Activated CD4-positive, alpha-beta T cell treated with anti-CD3 and anti-CD28 coated beads, Interleukin-2, amount 10 ng/mL, durations not matched to agents 24 days and 14 days (primary cell): ENCODE measurements at places on chromosomes 3 and 15. TPM values are rescaled to one million over a fixed set of nuclear protein-coding genes. Genes with fewer than 3 reads are reported as not detected.

DNA sequence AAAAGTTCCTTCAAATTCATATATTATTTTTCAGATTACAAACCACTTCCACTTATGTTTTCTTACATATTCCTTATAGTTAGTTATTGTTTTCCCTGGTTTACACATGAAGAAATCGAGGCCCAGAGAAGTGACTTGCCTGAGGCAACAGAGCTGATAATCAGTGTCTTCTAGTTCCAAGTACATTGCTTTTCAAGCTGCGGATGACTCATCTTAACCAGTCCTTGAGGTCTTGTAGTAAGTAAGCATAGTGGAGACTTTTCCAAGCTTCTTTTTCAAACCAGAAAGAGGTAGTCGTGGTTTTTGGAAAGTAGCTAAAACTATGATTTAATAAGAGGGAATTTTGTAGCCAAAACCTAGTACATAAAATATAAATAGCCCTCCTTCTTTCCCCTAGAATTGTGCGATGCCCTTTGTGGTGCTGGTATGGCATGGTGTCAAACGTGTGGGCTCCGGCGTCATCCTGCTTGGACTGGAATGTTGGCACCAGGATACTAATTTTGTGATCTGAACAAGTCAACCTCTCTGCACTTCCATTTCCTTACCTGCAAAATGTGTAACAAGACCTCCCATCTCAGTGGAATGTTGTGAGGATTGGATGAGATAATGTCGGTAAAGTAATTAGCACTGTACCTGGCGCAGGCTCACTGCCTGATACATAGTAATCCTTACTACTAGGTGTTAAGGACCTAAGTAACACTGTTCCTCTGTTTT is 19.0 kb upstream of the DLG1 start:
- no peak for DNase-seq
- no peaks in the 10 kb centered on the region for H3K36me3 ChIP-seq
- no peak overlapping the region for H3K27ac ChIP-seq
- no peak overlapping the region for H3K4me3 ChIP-seq
- H3K4me1 ChIP-seq, result no peaks in the 10 kb centered on the region

KCNMB2 gene
- total RNA-seq, result not detected in 2 replicates

- H3K27me3 ChIP-seq, result no peaks in the 10 kb centered on the region
- no peak for DNase-seq
- peaks cover 22% of the 10 kb centered on the region for H3K4me1 ChIP-seq
- no peak overlapping the region for H3K4me3 ChIP-seq
Measured at GRCh38 chr3:30695302-30696061, 89.1 kb downstream of the TGFBR2 start.

- DNase-seq, result peak; percentile 64
- peaks cover 30% of the 10 kb centered on the region for H3K4me1 ChIP-seq
- H3K27me3 ChIP-seq, result no peaks in the 10 kb centered on the region
- peak overlapping the region; percentile 50 for H3K27ac ChIP-seq
Measured at GRCh38 chr15:84992157-84992944, 10.7 kb downstream of the PDE8A start.

DOCK3 gene
- 1.7 and 1.8 TPM in 2 replicates for total RNA-seq

DNA sequence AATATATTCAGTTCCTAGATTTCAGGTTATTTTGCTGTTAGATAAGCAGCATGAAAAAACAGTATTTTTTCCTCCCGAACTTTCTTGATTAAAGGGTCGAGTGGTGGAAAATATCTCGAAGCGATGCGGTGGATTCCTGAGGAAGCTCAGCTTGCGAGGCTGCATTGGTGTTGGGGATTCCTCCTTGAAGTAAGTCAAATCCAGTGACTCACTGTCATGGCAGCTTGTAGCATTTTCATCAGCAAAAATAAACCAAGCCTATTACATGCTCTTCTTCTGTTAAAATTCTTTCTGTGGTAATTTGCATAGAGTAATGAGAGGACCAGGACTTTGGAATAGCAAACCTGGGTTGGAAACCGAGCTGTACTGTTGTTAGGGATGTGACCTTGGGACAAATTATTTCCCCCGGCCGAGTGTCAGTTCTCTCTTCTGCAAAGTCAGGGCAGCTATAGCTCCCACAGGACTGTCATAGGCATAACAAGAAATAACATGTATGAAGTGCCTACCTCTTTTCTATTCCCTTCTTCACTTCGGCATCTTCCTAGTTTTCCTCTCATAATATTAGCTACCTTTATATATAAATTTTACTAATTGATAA is 75.6 kb downstream of the UBP1 start:
- no peak for DNase-seq
- H3K36me3 ChIP-seq, result no peaks in the 10 kb centered on the region
- peaks cover 10% of the 10 kb centered on the region for H3K27me3 ChIP-seq
- no peak overlapping the region for H3K4me3 ChIP-seq
- H3K4me1 ChIP-seq, result no peaks in the 10 kb centered on the region

BCHE gene
- not detected in 2 replicates for total RNA-seq

DNA sequence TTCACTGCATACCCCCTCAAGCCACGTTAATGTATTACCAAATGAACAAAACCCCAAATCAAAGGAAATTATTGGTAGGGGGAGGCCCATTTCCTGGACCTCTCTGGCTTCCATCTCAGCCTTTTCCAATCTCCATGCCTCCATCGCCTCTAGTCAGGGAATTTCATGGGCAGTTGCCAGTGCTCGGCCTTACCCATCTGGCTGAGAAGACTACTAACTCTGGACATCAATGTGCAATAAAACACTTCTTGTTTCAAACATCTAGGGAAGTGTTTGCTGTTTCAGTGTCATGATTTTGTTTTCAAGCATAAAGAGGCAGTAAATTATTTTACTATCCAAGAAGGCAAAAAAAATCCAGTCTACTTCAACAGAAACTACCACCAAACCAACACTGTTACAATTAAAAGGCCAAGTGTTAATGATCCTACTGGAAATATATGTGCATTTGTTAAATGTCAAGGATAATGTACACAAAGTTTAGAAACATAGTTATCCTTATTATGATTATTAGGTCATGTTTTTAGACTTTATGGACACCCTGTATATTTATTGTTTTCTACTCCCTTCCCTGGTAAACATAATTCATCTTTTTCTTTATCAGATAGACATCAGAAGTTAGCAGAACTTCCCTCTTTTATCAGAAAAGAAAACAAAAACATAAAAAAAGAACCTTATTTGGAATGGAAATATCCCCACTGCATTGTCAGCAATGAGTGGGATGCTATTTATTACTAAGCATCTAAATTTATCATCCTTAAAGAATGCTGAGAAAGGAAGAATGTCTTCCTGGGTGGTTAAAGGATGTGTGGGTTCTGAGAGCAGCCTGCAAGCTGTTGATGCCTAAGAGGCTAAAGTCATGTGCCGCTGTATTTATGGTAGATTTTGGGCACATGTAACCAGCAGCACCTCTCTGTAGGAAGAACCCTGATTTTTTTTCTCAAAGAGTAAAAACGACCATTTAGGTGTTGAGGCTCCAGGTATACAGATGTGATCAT is 15.2 kb downstream of the LDHAL6B start:
- H3K36me3 ChIP-seq, result peaks cover 31% of the 10 kb centered on the region
- H3K4me1 ChIP-seq, result peaks cover 6% of the 10 kb centered on the region
- no peak overlapping the region for H3K4me3 ChIP-seq
- H3K27me3 ChIP-seq, result no peaks in the 10 kb centered on the region
- peak overlapping the region; percentile 31 for H3K27ac ChIP-seq

DNA sequence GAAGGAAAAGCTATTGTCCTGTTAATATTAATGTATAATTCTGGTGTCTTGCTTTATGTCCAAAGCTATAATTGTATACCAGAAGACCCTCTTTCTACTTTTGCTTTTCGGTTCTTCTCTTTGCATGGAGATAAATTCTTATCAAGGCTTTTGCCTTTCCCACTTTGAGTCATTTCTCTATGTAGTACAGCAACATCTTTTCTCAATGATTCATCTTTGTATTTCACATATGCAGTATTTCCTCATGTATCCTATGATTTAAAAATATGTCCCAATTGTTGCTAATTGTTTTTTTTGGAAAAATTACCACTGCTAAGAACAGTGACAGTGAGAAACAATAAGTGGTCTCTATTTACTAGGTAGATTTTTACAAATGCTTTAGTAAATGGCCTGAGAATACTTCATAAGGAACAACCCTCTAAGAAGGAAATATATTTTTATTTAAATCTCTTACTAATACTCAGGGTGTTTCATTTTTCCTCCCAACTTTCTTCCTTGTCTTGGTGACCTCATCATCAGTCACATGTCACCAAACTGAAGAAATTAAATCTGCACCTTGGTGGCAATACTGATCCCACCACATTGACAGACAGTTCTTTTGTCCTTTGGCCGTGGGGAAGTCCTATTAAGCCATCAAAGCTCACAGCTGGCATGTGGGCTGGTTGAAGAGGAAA is 290.6 kb downstream of the SATB1 start:
- H3K36me3 ChIP-seq, result no peaks in the 10 kb centered on the region
- no peak overlapping the region for H3K27ac ChIP-seq
- no peaks in the 10 kb centered on the region for H3K27me3 ChIP-seq
- no peak for DNase-seq
- H3K4me3 ChIP-seq, result no peak overlapping the region

ZBED2 gene
- total RNA-seq, result 587 and 596 TPM in 2 replicates

CPNE9 gene
- total RNA-seq, result 0.17 TPM in 1 of 2 replicates, not detected in the other

GRCh38 chr3:183226333-183226890 is 26.6 kb upstream of the B3GNT5 start:
- no peak overlapping the region for H3K4me3 ChIP-seq
- peaks cover 3% of the 10 kb centered on the region for H3K36me3 ChIP-seq
- H3K27ac ChIP-seq, result no peak overlapping the region
- no peak for DNase-seq
- H3K4me1 ChIP-seq, result peaks cover 32% of the 10 kb centered on the region

DNA sequence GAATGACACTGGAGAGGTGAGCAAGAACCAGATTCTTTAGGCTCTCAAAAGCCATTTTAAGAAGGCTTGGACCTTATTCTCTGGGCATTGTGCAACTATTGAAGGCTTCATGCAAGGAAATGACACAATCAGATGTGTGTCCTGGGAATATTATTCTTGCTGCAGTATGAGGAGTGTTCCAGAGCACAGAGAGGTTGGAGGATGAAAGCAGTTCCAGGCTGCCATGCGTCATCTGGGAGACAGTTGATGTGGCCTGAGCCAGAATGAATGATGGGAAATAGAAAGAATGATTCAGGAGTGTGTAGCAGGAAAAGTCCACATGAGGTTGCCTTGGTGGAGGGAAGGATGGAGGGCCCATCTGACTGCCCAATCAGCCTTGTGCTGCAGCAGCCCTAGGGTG is 123.1 kb downstream of the CHCHD6 start:
- no peaks in the 10 kb centered on the region for H3K27me3 ChIP-seq
- no peak overlapping the region for H3K27ac ChIP-seq
- no peak for DNase-seq

TNNC1 gene
- 1.2 and 1.5 TPM in 2 replicates for total RNA-seq

DNA sequence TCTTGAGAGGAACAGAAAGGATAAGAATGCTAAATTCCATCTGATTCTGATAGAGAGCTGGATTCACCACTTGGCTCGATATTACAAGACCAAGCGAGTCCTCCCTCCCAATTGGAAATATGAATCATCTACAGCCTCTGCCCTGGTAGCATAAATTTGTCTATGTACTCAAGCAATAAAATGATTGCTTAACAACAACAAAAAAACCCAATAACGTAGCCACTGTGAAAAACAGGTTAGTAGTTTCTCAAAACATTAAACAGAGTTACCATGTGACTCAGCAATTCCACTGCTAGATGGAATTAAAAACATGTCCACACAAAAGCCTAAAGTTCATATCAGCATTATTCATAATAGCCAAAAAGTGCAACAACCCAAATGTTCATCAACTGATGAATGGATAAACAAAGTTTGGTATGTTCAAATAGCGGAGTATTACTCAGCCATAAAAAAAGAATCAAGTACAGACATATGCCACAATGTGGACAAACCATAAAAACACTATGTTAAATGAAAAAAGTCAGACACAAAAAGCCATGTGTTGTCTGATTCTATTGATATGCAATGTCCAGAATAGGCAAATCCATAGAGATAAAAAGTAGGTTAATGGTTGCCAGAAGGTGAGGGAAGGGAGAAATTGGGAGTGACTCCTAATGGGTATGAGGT is 16.8 kb downstream of the BCL2L10 start:
- no peaks in the 10 kb centered on the region for H3K4me1 ChIP-seq
- no peak overlapping the region for H3K27ac ChIP-seq
- DNase-seq, result no peak
- peaks cover 10% of the 10 kb centered on the region for H3K27me3 ChIP-seq
- no peak overlapping the region for H3K4me3 ChIP-seq

GRCh38 chr3:89113893-89114840 is 6.7 kb downstream of the EPHA3 start:
- H3K27ac ChIP-seq, result no peak overlapping the region
- H3K36me3 ChIP-seq, result no peaks in the 10 kb centered on the region
- peaks cover 6% of the 10 kb centered on the region for H3K4me1 ChIP-seq

GRCh38 chr3:88189361-88189810 is 39.6 kb downstream of the C3orf38 start:
- H3K4me1 ChIP-seq, result peaks cover 4% of the 10 kb centered on the region
- DNase-seq, result no peak
- H3K4me3 ChIP-seq, result no peak overlapping the region
- H3K27me3 ChIP-seq, result no peaks in the 10 kb centered on the region
- no peaks in the 10 kb centered on the region for H3K36me3 ChIP-seq
- peak overlapping the region; percentile 31 for H3K27ac ChIP-seq

FOXL2 gene
- not detected in 2 replicates for total RNA-seq

GRCh38 chr15:80620931-80621330 is 74.2 kb upstream of the ABHD17C start:
- H3K4me3 ChIP-seq, result no peak overlapping the region
- H3K27me3 ChIP-seq, result peaks cover 24% of the 10 kb centered on the region
- H3K36me3 ChIP-seq, result no peaks in the 10 kb centered on the region
- no peak overlapping the region for H3K27ac ChIP-seq

- H3K4me3 ChIP-seq, result no peak overlapping the region
- no peak overlapping the region for H3K27ac ChIP-seq
- no peaks in the 10 kb centered on the region for H3K27me3 ChIP-seq
- H3K4me1 ChIP-seq, result no peaks in the 10 kb centered on the region
- no peaks in the 10 kb centered on the region for H3K36me3 ChIP-seq
Measured at GRCh38 chr3:61997101-61997500, 376.2 kb downstream of the FEZF2 start.

GRCh38 chr3:49840388-49840787 is 16.0 kb downstream of the TRAIP start:
- H3K27ac ChIP-seq, result no peak overlapping the region
- no peak overlapping the region for H3K4me3 ChIP-seq
- no peaks in the 10 kb centered on the region for H3K27me3 ChIP-seq
- DNase-seq, result no peak
- H3K4me1 ChIP-seq, result peaks cover 3% of the 10 kb centered on the region
- peaks cover 11% of the 10 kb centered on the region for H3K36me3 ChIP-seq

DNA sequence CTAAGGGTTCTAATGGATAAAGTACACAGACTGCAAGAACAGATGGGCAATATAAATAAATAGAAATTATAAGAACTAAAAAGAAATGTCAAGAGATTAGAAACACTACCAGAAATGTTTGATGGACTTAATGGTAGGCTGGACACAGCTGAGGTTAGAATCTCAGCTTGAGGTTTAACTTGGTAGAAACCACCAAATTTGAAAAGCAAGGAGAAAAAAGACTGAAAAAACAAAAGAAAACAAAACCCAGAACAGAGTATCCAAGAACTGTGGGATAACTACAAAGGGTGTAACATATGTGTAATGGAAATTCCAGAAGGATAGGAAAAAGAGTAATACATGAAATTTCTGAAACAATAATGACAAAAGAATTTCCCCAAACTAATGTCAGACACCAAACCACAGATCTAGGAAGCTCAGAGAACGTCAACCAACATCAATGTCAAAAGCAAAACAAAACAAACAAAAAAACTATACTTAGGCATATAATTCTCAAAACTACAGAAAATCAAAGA is 35.0 kb downstream of the RFX7 start:
- H3K36me3 ChIP-seq, result peaks cover 39% of the 10 kb centered on the region
- peak overlapping the region; percentile 56 for H3K27ac ChIP-seq
- H3K27me3 ChIP-seq, result no peaks in the 10 kb centered on the region
- peak overlapping the region; percentile 43 for H3K4me3 ChIP-seq
- H3K4me1 ChIP-seq, result peaks cover 46% of the 10 kb centered on the region
- no peak for DNase-seq
